ENCODE measurements at places on chromosomes 11 and 22.

- DNase-seq, result no peak
Measured at GRCh38 chr11:83403691-83404389, 117.7 kb upstream of the CCDC90B start.

DNA sequence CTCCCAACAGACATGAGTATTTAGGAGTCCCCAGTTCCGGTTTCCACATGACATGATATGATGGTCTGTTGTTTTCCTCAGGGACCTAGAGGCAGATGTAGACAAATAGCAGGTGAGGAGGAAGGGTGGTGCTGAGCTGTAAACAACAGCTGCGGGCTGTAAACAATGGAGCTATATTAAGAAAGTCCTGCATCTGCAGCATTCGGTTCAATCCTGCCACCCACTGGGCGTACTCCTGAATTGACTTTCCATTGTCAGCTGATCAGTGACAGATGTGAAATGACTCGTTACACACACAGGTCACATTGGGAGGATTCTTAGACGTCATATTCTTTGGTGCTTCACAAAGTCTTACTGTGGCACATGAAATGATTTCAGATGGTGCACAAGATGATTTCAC is 26.8 kb upstream of the RAG1 start:
- DNase-seq, result peak; percentile 51

DNA sequence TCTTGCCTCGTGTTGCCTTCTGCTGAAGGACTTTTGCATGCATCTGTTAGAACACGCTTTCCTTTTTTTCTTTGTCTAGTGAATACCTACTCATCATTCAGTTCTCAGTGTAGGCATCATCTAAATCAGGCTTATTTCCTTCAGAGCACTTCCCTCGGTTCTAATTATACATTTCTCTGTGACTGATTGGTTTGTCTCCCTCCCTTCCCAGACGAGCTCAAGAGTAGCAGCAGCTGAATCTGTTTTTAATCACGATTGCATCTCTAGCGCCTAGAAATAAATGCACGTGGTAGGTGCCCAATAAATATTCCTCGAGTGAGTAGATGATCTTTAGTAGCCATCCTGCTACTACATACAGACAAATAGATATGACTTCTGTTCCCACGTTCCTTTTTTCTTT is 6.3 kb downstream of the CEP164 start:
- DNase-seq, result no peak

DNA sequence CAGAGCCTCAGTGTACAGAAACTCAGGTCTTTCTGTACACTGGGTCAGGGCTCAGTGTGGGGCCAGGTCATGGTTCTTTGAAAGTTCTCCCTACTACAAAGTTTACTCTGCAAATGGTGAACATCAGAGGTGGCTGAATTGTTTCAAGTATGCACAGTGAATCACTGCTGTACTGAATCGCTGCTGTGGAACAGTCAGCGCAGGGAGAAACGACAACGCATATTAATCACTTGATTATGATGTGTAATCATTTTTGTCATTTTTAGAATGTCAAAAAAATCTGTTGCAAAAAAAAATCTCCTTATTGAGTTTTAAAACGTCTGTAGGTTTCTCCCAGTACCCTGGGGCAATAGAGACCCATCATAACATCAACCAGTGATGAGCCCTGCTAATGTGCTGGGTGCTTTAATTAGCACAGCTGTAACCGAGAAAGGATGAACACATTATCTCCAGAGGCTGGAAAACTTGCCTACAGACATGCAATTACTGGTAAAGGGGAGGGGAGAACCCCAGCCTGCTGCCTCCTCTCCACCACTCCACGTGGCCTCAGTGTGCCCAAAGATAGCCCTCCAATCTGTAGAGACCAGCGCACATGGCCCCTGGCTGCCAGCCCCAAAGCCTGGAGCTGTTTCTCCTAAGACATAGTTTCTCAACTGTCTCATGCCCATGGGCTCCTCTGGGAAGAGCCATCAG is 12.8 kb downstream of the ARRB1 start:
- DNase-seq, result no peak

DNA sequence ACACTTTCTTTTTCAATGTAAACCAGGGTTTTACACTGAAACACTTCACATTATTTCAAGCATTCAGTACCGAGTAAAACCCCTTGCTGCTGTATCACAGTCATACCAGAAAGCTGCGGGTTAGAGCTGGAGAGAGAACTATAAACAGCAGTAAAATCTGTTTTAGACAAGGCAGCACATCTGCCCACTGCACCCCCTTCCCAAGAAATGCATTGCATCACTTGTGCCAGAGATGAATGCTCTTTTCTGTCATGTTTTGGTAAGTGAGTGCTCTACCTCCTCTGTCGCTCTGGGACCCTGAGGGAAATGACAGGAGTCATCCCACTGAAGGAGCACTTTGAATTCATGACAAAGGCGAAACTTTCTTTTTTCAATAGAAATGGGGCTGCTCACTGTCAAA is 107.2 kb downstream of the MAML2 start:
- no peak for DNase-seq

DNA sequence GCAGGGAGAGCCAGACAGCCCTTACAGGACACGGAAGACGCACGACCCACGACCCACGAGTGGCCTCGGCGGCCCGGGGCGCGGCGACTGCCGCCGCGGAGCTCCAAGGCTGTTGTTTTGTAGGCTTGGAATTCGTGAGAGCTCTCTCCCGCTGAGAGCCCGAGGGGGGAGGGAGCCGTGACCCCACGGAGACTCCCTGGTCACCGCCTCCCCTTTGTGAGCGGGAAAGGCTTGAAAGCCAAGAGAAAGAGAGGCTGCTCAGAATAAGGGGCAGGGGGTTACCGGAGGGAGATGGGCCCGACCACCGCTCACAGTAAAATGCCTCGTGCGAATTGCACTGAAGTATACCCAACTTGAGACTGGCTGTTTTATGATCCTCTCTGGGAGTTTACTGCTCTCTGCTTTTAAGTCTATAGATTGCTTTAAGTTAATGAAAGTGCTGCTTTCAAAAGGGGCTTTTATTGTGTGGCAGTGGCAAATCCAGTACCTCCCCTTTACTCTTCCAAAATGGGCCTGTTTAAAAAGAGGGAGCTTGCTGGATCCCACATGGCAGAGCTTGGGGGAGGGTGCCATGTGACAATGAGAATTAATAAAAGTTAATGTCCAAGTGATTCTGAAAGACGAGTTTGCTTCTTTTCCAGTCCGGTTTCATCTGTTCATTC is 2.9 kb downstream of the PKNOX2 start:
- DNase-seq, result no peak

DNA sequence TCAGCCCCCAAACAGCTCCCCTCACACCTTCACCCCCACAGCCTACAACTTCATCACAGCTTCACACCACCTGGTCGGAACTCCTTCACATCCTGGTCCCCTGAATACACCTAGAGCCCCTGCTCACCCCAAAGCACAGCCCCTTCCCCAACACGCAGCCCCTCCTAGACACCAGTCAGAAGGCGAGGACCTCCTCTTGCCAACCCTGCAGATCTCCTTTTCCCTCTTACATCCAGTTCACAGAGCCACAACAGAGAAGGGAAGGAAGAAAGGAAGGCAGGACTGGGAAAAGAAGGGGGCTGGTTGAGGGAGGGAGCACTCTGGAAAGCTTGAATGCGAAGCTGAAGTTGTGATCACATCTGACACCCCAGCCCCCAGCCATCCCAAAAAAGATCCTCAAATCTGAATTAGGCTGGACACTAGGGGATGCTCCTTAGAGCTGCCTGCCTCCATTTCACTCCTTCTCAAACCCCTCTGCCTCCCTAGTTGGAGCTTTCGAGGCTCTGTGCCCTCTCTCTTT is 629 bp downstream of the CCKBR start:
- no peak for DNase-seq

DNA sequence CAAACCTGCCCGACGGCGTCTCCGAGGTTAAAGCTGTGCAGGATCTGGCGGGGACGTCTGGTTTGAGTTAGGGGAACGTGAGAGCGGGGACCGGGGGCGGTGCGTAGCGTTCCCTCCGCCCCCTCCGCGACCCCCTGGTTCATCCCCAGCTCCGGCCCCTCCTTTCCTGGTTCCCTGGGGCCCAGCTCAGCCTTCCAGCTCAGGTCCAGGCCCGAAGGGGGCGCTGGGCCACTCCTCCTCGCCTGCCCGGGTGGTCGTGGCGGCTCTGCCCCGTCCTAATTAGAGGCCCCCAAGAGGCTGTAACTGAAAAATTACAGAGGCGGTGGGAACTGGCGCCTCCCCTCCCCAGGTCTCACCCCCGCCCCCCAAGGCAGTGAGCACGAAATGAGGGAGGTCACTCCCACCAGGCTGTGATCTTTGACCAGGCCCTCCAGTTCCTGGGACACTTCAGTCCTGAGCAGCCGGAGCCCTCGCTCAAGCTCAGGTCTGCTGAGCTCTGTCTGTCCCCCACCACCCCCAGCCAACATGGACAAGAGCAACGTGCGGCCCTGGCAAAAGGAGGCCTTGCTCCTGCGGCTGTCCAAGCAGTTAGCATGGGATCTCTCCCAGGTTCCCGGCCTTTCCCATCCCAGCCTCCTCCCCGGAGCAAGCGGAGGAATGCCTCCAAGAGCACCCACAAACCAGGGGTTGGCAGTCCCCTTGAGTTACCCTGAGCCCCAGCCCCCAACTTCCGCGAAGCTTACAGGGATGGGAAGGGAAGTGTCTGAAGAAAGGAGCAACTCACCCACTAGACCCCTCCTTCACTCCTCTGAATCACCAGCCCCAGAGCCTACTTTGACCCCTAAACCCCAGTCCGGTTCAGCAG is 3.3 kb downstream of the CD248 start:
- no peak for DNase-seq

DNA sequence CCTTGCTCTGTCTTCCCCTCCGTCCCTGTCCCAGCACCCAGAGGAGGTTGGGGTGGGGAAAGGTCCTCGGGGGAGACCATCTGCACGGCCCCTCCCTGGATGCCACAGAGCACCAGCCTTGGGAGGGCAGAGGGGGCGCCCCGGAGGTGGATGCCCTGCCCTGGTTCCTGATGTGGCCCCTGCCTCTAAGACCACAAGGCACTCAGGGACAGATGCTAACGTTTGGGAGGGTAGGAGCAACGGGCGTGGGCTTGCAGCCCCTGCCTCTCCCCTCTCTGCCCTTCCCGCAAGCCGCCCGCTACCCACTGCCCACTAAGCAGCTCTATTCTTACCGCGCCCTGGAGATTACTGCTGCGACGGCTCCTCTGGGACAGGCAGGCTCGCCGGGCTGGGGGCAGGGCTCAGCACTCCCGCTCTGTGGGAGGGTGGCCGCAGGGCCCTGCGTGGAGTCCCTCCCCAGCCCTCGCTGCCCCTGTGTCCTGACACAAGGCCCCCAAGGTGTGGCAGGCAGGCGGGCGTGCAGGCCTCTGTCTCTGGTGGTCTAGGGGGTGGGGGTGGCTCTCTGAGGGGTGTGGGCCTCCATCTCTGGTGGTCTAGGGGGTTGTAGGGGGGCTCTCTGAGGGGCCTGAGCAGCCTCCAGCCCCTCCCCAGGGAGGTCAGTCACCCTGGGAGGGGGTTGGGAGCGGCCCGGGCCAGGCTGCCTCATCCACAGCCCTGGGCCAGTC is 14.9 kb downstream of the BRSK2 start:
- DNase-seq, result no peak

- DNase-seq, result no peak
Measured at GRCh38 chr11:78833237-78833636, 258.6 kb upstream of the NARS2 start.

DNA sequence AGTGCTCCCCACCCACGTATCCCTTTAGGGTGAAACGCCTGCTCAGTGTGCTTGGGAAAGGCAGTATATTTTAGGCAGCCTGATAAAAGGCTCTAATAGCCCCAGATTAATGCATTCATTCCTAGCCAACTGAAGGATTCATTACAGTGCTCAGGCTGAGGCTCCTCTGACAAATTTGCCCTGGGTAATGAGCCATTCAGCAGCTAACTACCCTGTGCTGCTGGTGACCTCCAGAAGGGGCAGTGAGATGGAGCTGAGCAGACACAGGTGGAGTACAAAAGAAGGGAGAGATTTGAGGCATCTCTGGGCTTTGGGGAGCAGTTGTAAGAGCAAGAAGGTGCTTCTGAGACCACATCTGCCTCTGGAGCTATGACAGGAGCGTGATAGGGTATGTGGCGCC is 817.0 kb downstream of the NTM start:
- no peak for DNase-seq

- DNase-seq, result no peak
Measured at GRCh38 chr22:49203859-49204598, 623.6 kb downstream of the BRD1 start.

DNA sequence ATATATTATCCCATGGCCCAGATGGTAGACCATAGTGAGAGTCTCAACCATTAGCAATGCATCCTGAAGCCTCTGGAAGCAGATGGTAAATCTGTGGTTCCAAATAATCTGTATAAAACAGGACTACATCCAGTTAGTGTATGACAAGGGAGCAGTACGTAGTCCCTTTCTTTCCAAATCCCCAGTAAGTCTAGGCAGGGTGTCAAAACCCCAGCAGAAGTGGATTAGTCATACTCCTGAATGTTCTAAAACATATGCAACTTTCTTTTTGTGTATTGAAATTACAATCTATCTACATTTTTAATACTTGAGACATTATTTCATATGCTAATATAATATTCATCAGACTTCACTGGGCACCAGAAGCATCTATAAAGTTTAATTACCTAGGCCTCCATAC is 295.1 kb upstream of the ANO5 start:
- DNase-seq, result no peak

DNA sequence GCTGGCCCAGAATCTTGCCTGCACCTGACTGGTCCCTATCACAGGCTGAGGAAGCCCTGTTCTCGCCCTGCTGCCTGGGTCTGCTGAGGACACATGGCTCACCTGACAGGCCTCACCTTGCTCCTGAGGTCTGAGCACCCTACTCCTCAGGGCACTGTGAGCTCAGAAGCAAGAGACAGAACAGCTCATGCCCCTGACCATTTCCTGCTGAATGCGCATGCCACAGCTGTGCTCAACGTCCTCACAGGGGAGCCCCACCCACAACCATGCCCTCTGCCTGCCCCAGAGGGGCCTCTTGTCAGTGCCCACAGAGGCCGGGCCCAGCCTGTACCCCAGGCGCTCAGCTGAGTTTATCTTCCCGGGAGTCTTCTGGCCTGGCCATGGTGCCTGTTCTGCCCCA is 2.8 kb upstream of the TSPO start:
- no peak for DNase-seq

All from COLO829 (cell line).